Activated T-helper 1 cell treated with anti-CD3 and anti-CD28 coated beads, Interleukin-2, amount 50 U/mL, for 16 hours (primary cell): ENCODE measurements at places on chromosomes 12 and 14.

DNA sequence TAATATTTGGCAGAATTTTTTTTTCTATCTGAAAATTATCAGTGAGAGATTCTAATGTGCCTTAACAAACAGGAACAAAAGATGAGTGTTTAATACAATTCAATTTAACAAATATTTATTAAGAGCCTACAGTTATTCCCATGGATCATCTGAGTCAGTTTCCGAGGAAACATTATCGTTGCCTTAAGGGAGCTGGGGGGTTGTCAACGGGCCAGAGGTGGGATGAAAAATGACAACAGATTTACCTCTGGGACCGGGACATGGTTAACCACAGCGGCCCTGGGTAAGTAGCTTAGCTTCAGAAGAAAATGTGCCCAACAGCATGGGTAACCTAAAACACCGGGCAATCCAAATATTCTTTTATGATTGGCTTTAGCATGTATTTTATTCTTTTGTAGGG lies 113.6 kb downstream of the DAD1 start:
- no peak for DNase-seq

DNA sequence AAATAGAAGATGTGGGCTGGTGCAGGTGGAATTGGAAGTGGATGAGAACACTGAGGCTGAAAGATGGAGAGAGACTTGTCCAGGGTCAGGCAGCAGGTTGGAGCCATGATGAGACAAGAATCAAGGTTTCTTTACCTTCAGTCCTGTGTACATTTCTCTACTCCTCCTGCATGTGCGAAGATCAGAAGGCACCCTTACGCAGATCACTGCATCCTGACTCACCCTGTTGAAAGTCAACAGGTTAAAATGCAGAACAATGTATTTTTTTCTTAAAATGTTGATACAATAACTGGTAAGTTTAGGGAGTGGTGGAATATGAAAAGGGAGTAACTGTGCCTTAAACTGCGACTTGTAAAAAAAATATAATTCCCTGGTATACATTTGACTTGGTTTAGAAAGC lies 47.8 kb downstream of the TESPA1 start:
- no peak for DNase-seq

DNA sequence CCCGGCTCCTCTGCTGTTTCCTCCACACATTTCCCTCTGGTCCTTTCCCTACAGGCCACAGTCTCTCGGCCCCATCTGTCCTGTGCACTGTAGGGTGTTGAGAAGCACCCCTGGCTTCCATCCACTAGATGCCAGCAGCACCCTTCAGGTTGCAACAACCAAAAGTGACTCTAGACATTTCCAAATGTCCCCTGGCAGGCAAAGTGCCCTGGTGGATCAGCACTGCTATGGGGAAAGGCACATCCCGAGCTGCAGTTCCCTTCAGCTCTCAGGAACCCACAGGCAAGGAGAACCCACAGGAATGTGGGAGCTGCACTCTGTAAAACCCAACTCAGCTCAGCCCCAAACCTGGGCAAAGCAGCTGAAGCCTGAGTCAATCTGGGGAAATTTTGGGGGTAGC lies 77.0 kb downstream of the RBM19 start:
- no peak for DNase-seq

- no peak for DNase-seq
Measured at GRCh38 chr12:15707516-15708199, 81.5 kb downstream of the EPS8 start.

DNA sequence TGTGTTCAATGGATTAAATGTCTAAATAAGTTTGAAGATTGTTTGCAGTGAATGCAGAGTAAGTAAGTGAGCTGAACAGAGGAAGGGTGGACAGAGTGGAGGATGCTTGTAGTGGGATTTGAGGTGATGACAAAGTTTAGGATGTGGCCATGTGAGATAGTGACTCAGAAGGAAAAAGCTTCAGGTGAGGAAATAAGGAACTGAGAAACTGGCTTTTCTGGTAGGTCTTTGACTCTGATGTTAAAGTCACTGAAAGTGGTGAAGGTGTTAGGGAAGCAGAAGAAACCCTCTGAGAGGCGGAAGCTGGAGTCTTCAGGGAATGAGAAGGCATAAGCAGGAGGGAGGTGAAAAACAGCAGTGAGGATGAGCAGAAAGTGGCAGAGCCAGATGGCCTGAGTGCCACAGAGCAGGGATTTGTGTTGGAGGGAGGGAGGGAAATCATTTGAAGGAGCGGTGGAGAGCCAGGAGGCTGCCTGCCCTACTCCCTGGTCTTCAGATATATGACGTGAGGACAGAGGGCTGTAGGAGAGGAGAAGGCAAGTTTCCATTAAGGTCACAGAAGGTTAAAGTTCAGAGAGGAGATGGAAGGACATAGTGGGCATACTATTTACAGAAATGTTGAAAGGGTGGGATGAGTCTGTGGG lies 24.8 kb downstream of the RGS6 start:
- DNase-seq = no peak

DNA sequence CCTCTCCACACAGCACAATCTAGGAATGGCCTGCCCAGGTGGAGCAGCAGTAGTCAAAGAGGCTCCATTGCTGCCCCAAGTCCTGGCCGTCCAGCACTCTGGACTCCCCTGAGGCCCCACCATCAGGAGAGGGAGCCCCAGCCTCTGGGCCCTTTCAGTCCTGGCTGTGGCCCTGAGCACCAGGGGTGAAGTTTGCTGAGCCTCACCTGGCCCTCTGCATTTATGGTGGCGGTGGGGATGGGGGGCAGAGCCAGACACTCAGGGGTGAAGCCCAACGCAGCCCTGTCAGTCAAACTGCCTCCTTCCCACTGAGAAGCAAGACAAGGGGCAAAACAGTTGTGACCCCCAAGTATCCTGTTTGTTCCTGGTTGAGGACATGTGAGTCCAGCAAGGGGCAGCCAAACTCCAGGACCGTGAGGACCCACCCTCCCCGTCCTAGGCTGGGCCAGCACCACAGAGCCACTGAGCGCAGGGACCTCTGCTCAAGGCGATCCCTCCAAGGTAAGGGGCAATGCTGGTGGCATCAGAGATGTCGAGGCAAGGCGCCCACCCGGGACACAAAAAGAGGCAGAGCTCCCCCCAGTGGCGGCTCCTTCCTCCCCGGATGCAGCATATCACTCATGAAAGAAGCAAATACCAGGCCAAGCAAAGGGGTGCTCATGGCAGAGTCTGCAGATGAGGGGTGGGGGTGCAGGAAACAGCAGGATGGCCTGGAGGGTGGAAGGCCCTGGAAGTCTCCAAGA lies 4.8 kb upstream of the AMN start:
- DNase-seq = no peak

GRCh38 chr12:82593143-82593542 lies 93.6 kb upstream of the TMTC2 start:
- DNase-seq = no peak

GRCh38 chr14:103849151-103849886 lies 1.9 kb upstream of the PPP1R13B start:
- no peak for DNase-seq

DNA sequence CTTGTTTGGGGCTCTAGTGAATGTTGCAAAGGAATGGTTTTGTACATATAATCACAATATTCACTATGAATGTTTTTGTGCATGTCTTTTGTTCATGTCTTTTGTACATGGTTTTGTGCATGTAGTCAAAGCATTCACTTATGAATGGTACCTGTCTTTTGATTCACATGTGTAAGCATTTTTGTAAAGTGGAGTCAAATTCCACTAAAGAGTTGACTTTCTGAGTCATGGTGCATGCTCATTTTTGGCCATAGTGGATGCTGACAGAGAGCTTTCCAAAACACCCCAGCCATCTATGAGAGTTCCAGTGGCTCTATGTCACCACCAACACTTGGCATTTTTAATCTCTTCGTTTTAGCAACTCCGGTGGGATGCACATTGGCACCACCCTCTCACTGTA lies 1185.9 kb upstream of the TMEM132C start:
- DNase-seq = no peak

- DNase-seq = no peak
Measured at GRCh38 chr14:56490379-56490778, 89.2 kb upstream of the TMEM260 start.

GRCh38 chr12:124179936-124180607 lies 114.8 kb upstream of the RFLNA start:
- no peak for DNase-seq

DNA sequence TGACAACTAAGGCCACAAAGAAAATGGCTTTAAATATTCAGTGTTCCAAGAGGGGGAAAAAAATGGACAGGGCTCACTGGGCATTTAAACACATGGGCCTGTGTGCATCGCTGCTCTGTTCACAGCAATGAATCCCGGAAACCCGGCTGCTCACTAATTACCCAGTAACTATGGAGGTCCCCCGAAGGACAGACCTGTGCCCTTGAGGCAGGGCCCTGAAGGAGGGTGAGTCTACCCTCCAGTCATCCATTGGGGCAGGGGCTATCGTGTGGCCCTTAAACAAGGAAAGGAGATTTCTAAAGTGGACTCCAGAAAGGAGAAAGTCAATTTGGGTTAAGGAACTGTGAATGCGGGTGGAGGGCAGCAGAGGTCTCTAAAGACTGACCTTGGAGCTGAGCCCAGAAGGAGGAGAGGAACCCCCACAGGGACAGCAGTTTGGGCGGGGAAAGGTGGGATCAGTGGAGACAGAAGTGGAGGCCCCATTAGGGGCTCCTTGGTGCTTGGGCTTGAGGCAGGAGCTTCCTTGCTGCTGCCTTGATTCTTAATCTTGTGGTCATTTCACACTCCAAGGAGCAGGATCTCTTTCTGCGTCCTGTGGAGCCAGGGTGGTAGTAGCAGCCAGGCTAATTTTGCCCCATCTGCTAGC lies 1.4 kb upstream of the CLMN start:
- DNase-seq = no peak

DNA sequence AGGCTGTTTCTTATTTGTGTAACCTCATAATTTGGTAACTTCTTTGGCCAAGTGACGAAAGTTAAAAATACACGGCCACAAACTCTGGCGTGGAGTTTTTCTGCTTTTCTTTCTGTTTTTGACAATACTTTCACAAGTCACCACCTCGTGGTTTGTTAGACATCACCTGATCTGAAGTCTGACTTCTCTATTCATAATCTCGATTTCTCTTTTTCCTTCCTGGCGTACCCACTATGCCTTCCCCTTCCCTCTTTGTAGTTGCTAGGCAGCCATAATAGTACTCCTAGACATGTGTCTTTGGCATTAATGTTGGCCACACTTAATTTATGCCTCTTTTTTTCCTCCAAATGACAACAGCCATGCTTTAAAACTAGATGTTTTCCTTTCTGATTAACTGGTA lies 97.6 kb downstream of the POLR3B start:
- DNase-seq = no peak

DNA sequence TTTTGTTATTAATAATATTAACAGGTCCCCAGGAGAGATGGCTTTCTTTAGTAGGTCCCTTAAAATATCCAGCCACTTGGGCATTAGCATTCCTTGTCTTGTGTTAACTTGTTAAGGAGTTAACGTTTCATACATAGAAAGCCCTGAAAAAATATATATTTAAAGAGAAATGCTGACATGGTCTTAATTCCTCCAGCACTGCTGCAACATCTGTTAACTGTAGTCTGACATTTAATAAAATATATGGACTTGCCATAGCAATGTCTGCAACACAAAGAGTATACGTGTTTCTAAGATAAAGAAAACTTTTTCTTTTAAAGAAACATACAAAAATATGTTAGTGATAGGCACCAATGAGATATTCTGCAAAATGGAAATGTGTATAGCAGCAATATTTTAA lies 10.0 kb downstream of the SLC38A4 start:
- no peak for DNase-seq

DNA sequence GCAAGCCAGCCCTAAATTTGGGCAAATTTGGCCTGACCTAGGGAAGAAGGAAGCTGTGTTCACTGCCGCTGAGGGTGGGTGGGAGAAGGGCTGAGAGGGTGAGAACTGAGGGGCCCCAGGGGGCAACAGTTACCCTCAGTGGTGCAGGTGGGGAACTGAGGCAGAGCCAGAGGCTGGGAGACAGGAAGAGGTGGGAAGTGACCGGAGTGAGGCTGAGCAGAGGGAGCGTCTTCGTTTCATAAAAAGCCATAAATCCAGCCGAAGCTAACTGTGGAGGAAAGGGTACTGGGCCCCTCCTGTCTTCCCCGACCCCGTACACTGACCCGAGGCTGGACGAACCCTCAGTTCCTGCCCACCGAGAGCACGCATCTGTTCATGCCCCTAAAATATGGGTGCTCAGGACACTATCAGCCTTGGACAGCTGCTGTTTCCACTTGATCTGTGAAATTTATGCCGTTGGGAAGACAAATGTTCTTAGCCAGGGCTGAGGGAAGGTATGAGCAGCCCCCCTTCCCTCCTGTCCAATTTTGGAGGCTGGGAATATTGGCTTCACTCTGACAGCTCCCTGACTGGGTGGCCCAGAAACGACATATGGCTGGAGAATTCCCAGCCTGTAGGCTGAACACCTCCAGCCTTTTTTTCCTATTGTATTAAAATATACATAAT lies 116.5 kb downstream of the KIF26A start:
- DNase-seq = no peak

- DNase-seq = no peak
Measured at GRCh38 chr14:102723650-102724049, 53.6 kb upstream of the TRAF3 start.
